ENCODE measurements at places on chromosomes 6 and 20.
A peak's percentile ranks its signal among the peaks of the same experiment; 100 is the strongest.

DNA sequence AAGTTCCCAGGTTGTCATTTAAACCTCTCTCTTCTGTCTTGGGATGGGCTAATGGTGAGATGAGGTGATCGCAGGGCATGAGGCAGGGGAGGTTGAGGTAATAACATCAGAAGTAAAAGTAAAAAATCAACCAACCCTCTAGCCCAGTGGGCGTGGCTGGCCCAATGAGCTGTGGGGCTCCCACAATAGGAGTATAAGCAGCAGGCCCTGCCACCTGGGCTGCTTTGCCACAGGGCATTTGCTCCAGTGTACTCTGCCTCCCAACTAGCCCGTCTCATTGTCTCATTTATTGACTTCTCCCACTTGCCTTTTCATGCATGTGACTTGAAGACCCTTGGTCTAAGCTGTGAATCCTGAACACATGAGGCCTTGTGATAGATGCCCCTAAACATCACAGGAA lies 62.8 kb downstream of the PHACTR3 start:
- DNase-seq, result no peak

DNA sequence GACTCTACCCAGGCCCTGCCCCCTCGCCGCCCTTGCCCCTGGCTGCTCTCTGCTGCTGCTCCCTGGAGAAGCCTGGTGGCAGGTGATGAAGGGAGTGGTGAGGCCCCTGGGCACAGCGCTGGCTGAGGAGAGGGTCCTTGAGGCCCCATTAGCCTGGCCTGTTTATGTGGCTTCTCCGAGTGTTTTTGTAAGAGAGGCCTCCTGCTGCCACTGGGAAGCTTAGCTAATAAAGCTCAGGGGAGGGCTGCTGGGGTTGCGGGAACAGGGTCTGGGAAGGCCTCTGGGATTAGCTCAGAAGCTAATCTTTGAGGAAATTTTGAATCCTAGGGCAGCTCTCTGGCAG lies 15.5 kb downstream of the EBF4 start:
- DNase-seq, result no peak

- DNase-seq, result no peak
Measured at GRCh38 chr6:157535340-157536222, 154.6 kb downstream of the ZDHHC14 start.

DNA sequence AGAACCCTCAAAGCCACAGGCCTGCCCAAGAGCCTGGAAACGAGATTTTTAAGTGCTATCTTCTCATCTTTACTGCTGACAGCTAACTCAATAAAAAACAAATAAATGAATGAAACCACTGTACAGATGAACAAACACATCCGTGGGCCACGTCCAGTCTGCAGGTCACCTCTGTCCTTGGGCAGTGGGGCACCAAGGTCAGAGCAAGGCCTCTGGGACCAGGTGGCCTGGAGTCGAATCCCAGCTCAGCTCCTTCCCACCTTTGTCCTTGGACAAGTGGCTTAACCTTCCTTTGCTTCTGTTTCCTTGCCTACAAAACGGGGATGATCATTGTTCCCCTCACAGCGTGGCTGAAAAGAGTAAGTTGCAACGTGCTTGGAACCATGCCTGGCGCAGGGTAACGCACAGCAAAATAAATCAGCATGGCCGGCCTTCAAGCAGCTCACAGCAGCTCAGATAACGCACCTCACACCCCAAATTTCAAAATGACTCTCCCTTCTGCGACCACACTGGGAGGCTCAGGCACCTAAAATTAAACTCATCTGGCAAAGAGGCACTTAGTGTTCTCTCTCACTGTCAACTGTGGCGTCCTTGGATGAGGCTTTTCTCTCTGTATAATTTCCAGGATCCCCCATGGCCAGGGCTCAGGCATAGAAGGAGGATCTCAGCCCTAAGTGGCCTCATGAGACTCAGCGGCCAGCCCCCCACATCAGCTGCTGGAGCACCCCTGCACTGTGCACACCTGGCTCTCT lies 35.7 kb downstream of the RRBP1 start:
- DNase-seq, result no peak

DNA sequence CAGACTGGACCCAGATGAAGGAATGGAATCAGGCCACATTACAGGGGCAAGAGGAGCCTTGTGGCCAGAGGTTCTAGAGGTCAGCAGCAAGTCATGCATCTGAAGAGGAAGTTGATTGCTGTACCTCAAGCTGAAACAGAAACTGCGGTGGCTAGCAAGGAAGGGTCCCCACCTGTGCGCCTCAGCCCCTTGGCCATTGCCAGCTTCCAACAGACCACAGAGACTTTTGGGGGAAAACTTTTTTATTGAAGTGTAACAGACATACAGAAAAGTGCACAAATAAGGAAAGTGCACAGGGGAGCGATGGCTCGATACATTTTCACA lies 26.8 kb upstream of the SLC9A8 start:
- DNase-seq, result no peak

GRCh38 chr6:123589317-123589716 lies 47.4 kb downstream of the TRDN start:
- no peak for DNase-seq

DNA sequence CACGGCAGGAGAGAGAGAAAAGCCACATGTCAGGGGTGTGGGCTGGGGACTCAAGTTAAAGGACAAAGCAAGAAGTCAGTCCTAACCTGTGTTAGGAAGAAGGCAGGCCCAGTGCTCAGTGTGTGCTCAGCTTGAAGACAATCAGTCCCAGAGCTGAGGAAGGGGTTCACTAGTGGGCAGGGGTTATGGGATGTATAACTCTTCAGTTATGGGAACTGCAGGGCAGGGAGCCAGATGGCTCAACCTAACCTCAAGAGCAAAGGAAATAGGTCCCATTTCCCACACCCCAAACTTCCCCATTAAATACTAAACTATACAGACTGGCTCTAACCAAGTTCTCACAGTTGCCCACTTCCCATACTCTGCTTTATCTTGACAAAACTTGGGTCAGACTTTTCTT lies 7.4 kb upstream of the SSTR4 start:
- no peak for DNase-seq

GRCh38 chr20:53972179-53972578 lies 98.2 kb downstream of the BCAS1 start:
- DNase-seq, result no peak

GRCh38 chr6:29627755-29628418 lies 5.1 kb downstream of the GABBR1 start:
- DNase-seq, result peak; percentile 27

DNA sequence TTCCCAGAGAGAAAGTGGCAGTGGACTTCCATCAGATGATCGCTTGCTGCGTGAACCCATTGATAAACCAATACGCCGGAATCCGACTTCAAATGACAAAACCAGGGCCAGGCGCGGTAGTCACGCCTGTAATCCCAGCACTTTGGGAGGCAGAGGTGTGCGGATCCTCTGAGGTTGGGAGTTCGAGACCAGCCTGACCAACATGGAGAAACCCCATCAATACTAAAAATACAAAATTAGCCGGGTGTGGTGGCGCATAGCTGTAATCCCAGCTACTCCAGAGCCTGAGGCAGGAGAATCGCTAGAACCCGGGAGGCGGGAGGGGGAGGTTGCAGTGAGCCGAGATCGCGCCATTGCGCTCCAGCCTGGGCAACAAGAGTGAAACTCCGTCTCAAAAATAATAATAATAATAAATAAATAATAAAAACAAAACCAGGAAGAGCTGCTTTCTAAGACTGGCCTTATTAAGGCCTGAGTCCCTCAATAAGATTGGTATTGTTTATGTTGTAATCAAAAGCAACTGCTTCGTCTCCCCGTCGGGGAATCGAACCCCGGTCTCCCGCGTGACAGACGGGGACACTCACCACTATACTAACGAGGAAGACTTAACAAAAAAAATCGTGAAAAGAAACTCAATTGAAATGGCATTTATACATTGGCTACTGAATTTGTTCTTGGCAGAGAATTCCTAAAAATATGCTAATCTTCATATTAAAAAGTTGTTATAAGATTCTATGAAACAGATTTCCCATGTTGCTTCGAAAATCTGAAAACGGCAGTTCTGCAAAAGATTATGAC lies 110.2 kb upstream of the ZNF184 start:
- no peak for DNase-seq

DNA sequence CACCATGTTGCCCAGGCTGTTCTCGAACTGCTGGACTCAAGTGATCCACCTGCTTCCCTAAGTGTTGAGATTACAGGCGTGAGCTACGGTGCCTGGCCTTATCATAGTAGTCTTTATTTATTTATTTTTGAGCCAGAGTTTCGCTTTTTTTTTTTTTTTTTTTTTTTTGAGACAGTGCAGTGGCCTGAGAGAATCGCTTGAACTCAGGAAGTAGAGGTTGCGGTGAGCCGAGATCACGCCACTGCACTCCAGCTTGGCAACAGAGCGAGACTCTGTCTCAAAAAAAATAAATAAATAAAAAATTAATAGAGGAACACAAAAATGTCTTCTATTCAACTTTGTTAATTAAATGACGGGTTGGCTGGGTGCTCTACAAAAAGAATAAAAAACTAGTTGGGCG lies 12.9 kb downstream of the MAPRE1 start:
- no peak for DNase-seq

DNA sequence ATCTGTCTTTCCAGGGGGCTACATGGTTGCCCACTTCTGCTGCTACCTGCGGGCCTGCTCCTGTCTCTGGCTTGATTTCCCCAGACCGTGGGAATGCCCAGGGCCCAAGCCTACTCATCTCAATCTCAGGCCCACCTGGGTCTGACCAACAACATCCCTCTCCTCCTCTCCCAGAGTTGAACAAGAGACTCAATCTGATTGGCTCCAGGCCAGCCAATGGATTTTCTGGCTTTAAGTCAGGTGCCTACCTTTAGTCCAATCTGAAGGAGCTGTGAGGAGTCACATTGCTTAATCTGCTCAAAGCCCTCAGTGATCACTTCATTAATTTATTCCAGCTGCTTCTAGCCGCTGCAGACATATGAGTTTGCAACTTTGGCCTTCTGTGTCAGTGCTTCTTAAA lies 162.4 kb upstream of the KCNG1 start:
- no peak for DNase-seq

- DNase-seq, result no peak
Measured at GRCh38 chr6:139903411-139904157, 529.1 kb upstream of the CITED2 start.

DNA sequence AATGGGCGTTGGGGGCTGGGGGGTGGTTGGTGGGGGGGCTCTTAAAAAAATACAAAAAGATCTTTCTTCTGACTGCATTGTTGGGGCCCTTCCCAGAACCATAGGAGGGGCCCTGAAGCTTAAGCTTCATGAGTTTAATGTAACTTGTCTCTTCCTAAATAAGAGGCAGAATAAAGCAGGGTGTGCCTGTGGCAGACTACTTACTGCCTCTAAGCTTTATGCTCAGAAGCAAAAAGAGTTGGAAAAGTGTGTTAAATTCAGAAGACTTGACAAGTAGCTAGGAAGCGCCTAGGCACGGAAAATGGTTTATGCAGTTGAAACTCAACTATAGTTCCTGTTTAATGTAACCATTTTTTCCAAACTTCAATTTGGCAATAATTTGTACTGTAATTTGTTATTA lies 44.5 kb downstream of the TIAM2 start:
- DNase-seq, result no peak

- no peak for DNase-seq
Measured at GRCh38 chr6:39239527-39240154, 10.4 kb upstream of the KCNK5 start.

DNA sequence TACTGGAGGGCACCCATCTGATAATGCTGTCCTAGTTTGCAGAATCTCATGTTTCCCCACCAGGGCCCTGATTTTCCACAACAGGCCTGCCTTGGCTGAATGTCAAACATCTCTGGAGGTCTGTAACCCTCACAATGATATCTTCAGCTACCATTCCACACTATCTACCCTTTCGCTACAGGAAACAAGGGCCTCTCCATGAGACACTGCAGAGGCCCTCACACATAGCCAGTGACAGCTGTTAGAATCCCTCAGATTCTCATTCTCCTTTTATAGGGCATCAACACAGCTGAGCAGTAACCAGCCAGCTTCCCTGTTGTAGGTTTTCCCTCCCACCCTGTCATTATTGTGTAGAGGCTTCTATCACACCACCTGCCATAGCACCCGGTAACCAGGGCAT lies 29.6 kb upstream of the MICB start:
- no peak for DNase-seq

- no peak for DNase-seq
Measured at GRCh38 chr6:139099984-139100383, 34.9 kb upstream of the HECA start.

DNA sequence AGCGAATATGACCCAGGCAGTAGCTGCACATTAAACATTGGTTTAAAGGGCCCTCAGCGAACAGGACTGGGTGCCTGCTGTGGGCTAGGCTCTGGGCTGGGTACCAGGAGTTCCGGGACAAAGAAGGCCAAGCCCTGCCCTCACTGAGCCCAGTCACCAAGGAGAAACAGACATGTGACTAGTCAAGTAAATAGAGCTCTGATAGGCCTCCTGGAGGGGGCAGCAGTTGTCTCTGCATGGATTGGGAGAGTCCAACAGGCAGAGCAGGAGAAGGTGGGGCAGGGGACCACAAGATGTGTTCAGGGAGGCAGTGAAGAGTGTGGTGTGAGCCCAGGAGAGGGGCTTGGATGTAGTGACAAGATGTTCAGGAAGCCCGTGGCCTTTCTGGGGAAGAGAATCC lies 3.1 kb downstream of the HM13 start:
- DNase-seq, result no peak

GRCh38 chr6:132811276-132811675 lies 3.1 kb upstream of the RPS12 start:
- DNase-seq, result no peak

DNA sequence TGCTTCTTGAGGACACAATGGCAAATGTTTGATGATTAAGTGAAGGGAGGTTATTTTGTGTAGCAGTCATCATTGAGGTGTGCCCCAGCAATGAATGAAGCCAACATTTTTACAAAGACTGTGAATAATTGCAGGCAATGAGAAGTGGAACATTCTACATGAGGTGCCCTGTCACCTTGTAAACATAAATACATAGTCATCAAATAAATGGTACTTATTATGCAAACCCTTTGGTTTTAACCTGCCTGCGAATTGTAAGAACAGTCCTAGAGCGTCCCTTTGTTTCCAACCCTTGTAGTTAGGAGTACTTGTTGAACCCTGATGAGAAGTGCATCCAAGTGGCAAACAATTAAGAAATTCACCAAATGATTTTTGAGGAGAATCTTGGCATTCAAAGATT lies 7.1 kb upstream of the KIZ start:
- no peak for DNase-seq

DNA sequence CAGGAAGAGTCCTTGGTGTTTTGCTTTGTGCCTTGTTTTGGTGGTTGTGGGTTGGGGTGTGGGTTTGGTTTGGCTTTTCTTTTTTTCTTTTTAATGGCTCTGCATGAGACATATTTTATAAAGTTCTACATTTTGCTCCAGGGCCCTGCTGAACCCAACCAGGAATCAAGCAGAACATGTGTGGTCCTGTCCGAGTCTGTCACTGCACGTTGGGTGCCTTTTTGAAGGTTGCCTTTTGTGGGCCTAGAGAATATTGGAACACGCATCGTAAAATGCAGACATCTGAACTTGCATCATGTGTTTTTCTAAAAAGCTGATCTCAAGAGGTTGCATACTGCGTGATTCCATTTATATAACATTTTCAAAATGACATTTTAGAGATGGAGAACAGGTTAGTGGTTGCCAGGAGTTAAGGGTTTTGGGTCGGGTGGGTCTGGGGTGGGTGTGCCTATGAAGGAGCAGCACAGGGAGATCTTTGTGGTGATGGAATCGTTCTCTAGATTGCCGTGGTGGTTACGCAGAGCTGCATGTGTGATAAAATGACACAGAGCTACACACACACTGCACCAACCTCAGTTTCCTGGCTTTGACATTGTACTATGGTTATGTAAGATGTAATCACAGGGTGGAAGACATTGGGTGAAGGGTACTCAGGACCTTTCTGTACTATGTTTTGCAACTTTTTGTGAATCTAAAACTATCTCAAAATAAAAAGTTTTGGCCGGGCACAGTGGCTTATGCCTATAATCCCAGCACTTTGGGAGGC lies 80.2 kb downstream of the EYA2 start:
- DNase-seq, result no peak

GRCh38 chr20:3223651-3223993 lies 14.3 kb downstream of the ITPA start:
- no peak for DNase-seq

Measured in activated T-cell treated with anti-CD3 and anti-CD28 coated beads for 1 hour (primary cell).